ENCODE measurements at places on chromosomes 6 and 20.

GRCh38 chr20:16243470-16243869 lies 329.8 kb downstream of the KIF16B start:
- DNase-seq: no peak

DNA sequence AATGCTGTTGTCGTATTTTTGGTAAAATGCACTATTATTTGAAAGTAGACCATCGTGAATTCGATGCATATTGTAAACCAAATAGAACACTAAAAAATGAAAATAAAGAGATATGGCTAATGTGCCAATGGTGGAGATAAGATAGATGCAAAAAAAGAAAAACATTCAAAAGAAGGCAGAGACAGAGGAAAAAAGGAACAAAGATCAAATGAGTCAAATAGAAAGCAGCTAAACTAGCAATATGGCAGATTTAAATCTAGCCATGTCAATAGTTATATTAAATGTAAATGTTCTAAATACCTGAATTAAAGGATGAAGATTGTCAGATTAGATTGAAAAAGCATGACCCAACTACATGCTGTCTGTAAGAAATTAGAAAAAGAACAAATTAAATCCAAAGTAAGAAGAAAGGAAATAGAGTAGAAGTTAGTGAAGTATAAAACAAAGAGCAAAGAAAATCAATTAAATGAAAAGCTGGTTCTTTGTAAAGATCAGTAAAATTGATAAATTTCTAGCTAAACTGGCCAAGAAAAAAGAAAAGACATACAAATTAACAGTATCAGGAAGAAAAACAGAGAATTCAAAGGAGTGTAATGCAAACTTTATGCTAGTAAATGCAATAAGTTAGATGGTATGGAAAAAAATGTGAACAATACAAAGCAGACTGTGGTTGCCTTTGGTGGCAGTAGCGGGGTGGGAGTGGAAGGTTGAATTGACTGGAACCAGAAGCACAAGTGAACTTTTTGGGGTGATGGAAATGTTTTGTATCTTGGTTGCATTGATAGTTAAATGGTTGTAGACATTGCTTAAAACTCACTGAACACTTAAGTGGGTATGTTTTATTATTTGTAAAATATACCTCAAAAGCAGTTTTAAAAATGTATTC lies 44.8 kb downstream of the PTPN1 start:
- DNase-seq: no peak

GRCh38 chr20:59145247-59145923 lies 18.2 kb upstream of the ZNF831 start:
- no peak for DNase-seq

GRCh38 chr20:5001174-5002076 lies at the start of gene SLC23A2:
TSS of gene SLC23A2 (minus strand) at chr20:5001510. CDS start at chr20:4932562, 68,948 bp downstream.
- DNase-seq: peak; percentile 19

DNA sequence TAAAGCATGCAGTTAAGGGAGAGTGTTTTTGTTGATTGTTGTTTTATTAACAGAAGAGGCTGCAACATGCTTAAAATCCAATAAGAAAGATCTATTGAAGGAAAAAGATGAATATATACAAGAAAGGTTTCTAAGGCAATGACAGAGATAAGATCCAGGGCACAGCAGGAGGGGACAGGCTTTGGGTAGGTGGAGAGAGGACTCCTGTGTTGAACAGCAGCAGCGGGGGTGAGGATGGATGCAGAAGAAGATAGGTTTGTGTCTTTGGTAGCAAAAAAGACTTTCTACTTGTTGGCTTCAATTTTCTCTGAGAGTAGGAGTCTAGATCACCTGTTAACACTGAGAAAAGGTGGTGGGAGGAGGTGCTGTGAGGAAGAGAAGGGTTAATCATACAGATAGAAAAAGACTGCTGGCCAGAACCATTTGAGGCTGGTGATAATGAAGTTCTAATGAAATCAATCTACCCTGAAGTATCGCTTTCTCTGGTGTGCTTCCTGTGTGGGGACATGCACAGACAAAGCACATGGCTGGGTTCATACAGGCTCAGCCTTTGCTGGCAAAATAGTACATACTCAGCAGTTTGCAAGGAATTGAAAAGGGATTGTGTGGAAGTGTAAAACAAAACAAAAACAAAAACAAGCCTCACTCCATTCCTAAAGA lies 17.2 kb upstream of the DST start:
- no peak for DNase-seq

DNA sequence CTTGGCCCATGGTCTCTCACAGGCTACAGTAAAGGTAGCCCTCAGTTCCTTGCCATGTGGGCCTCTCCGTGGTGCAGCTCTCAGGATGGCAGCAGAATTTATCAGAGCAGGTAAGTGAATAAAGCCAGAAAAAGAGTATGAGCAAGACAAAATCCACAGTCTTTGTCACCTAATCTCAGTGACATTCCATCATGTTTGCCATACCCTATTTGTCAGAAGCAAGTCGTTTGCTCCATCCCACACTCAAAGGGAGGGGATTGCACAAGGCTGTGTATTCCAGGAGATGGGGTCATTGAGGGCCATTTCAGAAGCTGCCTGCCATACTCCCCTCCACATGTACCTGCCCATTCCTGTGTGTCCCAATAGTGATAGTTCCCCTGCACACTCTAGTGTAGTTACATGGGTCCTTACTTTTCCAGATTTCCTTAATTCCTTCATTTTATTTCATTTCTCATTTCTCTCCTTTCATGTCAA lies 24.2 kb downstream of the ISM1 start:
- DNase-seq: no peak

DNA sequence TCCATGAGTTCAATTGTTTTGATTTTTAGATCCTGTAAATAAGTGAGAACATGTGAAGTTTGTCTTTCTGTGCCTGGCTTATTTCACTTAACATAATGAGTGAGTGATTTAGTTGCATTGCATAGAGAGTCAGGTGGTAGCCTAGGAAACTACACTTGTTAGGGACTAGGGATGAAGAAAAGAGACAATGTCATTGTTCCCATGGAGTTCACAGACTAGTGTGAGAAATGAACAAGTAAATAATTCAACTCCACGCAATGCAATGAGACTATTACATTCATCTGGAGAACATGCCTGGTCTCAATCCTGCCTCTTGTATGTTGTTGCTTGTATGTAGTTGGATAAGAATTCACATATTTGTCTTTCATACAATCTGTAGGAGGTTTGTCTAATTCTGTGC lies 76.3 kb upstream of the B3GAT2 start:
- no peak for DNase-seq

- no peak for DNase-seq
These were observed 117.8 kb downstream of the QRSL1 start for GRCh38 chr6:106747139-106747538.

GRCh38 chr20:56506103-56506502 lies 18.4 kb upstream of the FAM209A start:
- no peak for DNase-seq

DNA sequence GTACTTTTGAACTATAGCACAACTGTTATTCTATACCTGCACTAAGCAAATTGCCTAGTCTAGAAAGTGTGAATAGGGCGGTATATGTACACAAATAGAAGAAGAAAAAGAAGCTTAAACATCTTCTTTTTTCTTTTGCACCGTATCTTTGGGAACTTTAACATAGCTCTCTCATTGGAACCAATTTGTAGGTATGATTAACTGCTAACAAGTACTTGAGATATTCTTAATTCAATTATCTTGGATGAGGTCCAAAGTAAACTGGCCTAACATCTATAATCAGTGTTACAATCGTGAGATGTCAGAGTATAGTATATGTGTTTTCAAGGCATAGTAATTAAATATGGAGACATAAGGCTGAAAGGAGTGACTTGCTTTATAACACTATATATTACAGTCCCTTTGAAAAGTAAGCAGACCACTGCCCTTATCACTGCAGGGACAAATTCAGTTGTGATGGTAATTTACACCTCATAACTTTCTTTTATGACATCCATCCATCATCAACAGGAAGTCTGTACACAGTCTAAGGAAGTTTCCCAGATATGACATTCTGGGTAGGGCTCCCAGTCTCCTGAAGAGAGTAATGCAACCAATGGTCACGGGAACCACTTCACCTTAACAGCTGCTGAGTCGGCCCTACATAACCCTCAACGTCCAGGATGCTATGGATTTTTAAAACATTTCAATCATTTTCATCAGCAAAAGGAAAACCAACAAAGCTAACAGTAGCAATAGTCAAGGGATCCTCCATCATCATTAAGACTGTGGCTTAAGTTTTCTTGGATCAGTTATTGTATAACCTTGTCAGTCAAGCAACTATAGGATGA lies 37.6 kb downstream of the NKAIN2 start:
- no peak for DNase-seq

GRCh38 chr20:57991211-57991881 lies 237.1 kb downstream of the ANKRD60 start:
- DNase-seq: no peak

- DNase-seq: no peak
These were observed 1066.5 kb upstream of the MANEA start for GRCh38 chr6:94510877-94511276.

DNA sequence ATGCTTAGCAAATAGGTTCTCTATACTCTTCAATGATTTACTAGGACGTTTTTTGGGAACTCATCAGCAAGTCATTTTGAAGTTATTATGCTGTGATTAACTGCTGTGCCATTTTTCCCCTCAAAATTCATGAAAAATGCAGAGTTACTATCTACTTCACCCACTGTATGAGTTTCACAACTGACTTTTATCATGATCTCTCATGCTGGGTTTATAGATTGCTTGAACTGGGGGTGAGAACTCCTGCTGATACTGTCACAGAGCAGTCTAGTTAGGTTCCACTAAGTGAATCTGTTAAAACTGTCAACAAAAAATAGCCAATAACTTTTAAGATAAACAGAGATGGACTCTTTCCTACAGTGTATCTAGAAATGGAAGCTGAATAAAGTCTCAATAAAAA lies 136.7 kb downstream of the EYS start:
- no peak for DNase-seq

DNA sequence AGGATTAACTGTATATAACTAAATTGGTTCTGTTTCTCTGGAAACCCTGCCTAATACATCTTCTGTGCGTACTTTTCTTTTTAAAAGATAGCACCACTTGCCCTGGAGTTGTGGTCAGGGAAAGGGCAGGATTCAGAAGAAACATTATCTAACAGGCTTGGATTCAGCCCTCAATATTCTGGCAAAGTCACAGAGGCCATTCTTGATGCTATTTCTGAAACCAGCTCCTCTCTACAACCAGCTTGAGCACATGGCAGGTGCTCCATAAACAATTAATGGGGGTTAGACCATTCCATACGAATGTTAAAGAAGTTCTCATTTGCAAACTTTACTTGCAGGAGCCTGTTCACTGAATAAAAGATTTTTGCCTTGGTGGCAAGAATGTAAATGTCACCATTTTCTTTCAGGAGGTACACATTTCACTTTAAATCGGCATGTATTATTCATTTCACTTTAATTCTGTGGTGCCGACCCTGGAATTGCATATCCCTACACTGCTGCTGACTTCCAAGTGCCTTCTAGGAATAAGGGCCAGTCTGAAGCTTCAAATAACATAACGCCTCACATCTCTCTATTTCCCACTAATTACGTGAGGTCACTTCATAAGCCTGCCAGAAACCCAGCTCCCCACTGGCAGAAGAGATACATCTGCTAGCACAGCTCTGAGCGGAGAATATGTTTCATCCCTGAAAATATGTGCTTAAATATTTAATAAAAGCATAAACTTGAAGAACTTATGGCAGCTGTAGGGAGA lies 248.7 kb downstream of the ADGRG6 start:
- DNase-seq: no peak

GRCh38 chr6:138250053-138250452 lies 31.8 kb upstream of the PBOV1 start:
- no peak for DNase-seq

GRCh38 chr6:107488875-107489635 lies 862 bp upstream of the SOBP start:
- no peak for DNase-seq

- DNase-seq: no peak
These were observed 40.5 kb downstream of the TGM6 start for GRCh38 chr20:2421247-2421646.

DNA sequence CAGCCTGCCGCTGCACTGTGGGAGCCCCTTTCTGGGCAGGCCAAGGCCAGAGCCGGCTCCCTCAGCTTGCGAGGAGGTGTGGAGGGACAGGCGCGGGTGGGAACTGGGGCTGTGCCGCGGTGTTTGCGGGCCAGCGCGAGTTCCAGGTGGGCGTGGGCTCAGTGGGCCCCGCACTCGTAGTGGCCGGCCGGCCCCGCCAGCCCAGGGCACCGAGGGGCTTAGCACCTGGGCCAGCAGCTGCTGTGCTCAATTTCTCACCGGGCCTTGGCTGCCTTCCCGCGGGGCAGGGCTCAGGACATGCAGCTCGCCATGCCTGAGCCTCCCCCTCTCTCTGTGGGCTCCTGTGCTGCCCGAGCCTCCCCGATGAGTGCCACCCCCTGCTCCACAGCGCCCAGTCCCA lies 388.1 kb downstream of the PHF3 start:
- DNase-seq: no peak

- DNase-seq: no peak
These were observed 20.4 kb downstream of the PRSS16 start for GRCh38 chr6:27267857-27268434.

DNA sequence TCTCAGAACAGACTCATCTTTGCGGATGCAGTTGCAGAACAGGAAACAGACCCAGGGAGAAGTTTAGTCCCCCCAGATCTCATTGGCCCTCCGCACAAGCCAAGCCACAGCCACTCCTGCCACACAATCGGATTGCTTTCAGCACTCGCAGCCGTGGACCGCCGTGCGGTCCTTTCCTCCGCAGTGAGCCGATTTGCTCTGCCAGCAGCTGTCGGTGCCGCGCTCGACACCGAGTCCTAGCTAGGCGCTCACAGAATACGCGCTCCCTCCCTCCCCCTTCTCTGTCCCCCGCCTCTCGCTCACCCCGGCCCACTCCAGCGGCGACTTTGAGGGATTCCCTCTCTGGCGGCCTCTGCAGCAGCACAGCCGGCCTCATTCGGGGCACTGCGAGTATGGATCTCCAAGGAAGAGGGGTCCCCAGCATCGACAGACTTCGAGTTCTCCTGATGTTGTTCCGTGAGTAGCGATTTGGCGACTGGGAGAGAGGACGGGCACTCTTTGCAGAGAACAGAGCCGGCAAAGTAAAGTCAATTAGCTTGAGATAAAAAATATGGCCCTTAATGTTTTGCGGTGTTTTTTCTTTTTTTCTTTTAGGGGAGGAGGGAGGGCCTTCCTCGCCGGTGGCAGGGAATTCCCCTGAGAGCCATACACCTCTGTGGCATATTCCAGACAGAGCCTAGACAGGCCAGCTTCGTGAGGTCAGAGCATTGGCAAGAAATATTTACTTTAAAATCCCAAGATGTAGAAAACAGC lies at the start of gene LAMP5:
Gene LAMP5, plus strand, starts transcription at position 130 of the 753 bp plus-strand sequence. Its CDS starts 263 bp downstream, at position 393.
- DNase-seq: no peak

- DNase-seq: no peak
These were observed 224.5 kb downstream of the RFPL4B start for GRCh38 chr6:112571488-112572270.

- DNase-seq: no peak
These were observed 835 bp downstream of the PRR18 start for GRCh38 chr6:166307082-166308032.

- DNase-seq: no peak
These were observed 339.6 kb downstream of the ARHGAP18 start for GRCh38 chr6:129370268-129370916.

GRCh38 chr6:66307490-66307889 lies 600.5 kb upstream of the EYS start:
- no peak for DNase-seq

- DNase-seq: no peak
These were observed 112.7 kb downstream of the GJA1 start for GRCh38 chr6:121548131-121548530.
